D341Med (cell line): ENCODE measurements at places on chromosomes 7 and 10.

DNA sequence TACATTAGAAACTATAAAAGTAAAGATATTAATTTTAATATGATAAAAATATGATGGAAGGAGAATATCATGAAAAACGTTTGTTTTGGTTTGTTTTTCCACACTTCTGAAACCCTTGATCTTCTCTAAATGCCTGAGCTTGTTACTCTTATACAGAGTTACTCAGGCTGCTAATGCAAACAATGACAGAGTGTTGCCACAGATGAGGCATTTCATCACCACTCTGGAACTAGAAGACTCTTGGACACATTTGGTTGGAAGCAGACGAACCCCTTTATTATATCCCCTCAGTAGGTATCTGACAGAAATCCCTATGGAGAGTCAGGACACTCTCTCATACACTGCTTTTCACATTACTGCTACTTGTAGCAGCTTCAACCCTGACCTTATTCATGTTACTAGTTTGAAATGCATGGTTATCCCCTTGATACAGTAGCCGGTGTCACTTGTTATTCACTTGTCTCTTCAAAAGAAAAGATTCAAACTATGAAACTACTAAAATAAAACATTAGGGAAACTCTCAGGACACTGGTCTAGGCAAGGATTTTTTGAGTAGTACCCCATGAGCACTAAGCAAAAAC, 66.9 kb downstream of the SEMA3C start:
- DNase-seq: no peak

GRCh38 chr10:60130130-60130579, 223.8 kb upstream of the CCDC6 start:
- DNase-seq: peak; percentile 84

GRCh38 chr7:131488361-131488760, 68.1 kb downstream of the PODXL start:
- no peak for DNase-seq

DNA sequence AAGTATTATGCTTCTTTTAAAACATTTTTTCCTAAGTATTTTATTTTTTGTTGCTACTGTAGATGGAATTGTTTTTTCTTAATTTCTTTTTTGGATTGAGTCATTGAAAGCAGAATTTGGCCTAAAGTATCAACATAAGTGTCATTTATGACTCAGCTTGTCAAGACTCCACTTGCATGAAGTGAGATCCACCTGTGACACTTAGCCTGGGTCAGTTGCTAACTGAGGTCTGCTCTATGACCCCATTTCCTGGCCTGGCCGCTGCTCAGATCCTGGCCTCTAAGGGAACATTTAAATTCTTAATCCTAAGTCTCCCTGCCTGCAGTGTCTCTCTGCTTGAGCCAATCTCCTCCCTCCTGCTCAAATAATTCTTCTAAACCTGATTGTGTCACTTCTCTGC, 35.5 kb downstream of the TMEM270 start:
- DNase-seq: no peak

DNA sequence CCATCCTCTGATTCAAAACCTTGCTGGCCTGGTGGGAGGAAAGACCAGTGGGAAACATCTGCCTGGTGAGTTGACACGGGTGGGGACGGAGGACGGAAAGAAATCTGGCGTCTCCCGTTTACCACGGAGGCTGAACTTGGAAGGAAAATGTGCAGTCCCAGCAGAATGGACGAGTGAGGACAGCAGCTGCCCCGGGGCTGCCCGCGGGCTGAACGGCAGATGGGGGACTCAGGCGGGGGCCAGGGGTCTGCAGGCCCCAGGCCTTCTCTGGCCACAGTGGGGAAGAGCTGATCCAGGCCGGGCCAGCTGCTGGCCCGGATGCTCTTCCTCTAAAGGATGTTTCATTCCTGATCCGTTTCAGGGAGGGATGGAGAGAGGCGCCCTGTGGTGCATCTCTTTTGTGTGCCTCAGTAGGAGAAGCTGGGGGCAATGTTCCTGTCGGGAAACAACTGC, 147.5 kb upstream of the CHST15 start:
- no peak for DNase-seq

- peak; percentile 10 for DNase-seq
Observed at GRCh38 chr10:66931340-66931948, 5.6 kb downstream of the LRRTM3 start.
